ENCODE measurements at places on chromosomes 1 and 21. TPM values are rescaled to one million over a fixed set of nuclear protein-coding genes. Genes with fewer than 3 reads are reported as not detected.

RAVER2 gene
- 0.70 TPM for total RNA-seq

FCER1G gene
- 12.0 TPM for total RNA-seq

IL22RA1 gene
- not detected for total RNA-seq

AMY1B gene
- not detected for total RNA-seq

CD1E gene
- not detected for total RNA-seq

DNA sequence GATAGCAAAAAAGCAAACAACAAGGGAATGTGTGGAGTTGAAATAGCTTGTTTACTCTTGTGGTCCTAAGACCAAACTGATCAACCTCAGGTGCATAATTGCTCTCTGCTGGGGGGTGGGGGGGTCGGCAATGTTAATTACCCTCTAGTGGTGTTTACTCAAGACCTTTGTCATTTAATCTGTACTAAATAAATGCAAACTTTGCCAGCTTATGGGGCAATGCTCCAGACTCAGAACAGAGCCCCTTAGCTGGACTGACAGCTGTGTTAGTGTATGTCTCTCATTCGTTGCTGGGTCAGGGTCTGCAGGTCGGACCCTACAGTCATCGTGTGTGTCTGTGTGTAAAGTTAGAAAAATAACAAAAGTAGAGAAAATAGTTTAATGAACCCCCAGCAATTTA is 7.2 kb upstream of the SLC44A3 start:
- H3K27me3 ChIP-seq = peaks cover 45% of the 10 kb centered on the region
- peaks cover 10% of the 10 kb centered on the region for H3K4me1 ChIP-seq
- no peak overlapping the region for H3K4me3 ChIP-seq
- H3K36me3 ChIP-seq = no peaks in the 10 kb centered on the region
- no peak for DNase-seq
- no peak overlapping the region for H3K27ac ChIP-seq

DNA sequence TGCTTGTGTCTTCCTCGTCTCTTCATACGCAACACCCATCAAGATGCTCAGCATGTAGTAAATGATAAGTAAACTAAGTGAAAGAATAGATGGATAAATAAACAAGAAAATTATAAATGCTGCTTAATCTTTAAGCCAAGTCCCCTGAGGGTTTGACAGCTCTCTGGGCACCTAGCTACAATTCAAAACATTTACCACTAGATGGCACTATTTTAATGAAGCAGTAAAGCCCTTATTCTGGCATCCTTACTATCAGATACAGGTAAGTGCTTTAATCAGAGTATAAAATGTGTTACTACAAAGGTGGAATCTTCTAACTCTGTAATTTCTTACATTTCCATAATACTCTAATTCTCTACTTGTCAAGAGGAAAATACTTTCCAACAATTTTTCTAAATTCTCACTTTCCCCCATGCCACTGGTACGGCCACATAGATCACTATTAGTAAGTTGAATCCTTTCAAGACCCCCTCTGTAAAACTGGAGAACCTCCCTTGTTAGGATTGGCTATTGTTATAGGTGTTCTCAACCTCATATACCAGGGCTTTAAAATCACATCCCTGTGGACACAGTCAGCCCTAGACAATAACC is 137.8 kb downstream of the BARHL2 start:
- DNase-seq = no peak
- peaks cover 4% of the 10 kb centered on the region for H3K27me3 ChIP-seq
- H3K4me3 ChIP-seq = no peak overlapping the region
- H3K36me3 ChIP-seq = no peaks in the 10 kb centered on the region

DNA sequence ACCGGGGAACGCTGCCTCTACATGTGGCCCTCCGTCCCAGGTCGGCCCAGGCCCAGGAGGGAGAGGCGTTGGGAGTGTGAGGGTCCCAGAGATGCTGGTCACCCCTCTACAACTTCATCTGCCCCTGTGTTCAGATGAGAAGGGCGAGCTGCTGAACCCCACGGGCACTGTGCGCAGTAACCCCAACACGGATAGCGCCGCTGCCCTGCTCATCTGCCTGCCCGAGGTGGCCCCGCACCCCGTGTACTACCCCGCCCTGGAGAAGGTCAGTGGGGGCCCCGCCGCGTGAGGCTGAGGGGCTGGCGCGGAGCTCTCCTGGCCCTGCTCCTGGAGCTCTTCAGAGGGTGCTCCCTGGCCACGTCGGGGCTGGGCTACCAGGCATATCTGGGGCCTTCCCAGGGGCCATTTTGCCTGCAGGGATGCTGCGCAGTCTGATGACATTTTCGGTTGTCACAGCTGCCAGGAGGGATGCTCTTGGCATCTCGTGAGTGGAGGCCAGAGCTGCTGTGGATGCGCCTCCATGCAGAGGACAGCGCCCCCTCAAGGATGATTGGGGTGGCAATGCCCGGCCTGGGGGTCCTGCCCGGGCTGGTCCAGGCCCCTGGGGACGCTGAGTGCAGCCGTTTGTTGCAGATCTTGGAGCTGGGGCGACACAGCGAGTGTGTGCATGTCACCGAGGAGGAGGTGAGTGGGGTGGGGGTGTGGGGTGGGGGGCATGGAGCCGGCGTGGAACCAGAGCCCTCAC is 68.6 kb downstream of the PIK3CD start:
- H3K4me3 ChIP-seq = peak overlapping the region; percentile 46
- H3K27me3 ChIP-seq = no peaks in the 10 kb centered on the region
- H3K36me3 ChIP-seq = peaks cover 95% of the 10 kb centered on the region
- no peak for DNase-seq
- peaks cover 79% of the 10 kb centered on the region for H3K4me1 ChIP-seq
- H3K27ac ChIP-seq = peak overlapping the region; percentile 96

DNA sequence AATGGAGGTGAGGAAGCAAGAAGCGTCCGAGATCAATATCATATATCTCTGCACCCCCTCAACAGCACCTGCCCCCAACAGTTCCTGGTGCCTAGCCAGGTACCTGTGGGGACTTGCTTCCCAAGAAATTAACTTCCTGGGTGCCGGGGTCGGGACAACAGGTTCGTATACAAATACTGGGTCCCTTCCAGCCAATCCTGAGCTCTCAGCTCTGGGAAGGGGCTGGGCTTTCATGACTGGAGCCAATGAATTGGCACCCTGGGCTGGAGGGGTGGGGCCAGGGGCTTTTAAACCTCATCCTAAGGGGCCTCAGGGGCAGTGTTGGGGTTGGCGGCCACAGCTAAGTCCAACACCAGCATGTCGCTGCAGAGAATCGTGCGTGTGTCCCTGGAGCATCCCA is at the start of gene PADI3:
Gene PADI3, plus strand, starts transcription at position 318 of the 400 bp plus-strand sequence. Its CDS starts 40 bp downstream, at position 358.
- no peak within 1 kb of the TSS for H3K4me3 ChIP-seq
- peaks cover 2% of the 10 kb centered on the region for H3K27me3 ChIP-seq
- no peak within 1 kb of the TSS for H3K27ac ChIP-seq
- no peaks in the 10 kb centered on the region for H3K36me3 ChIP-seq
- no peaks in the 10 kb centered on the region for H3K4me1 ChIP-seq

DNA sequence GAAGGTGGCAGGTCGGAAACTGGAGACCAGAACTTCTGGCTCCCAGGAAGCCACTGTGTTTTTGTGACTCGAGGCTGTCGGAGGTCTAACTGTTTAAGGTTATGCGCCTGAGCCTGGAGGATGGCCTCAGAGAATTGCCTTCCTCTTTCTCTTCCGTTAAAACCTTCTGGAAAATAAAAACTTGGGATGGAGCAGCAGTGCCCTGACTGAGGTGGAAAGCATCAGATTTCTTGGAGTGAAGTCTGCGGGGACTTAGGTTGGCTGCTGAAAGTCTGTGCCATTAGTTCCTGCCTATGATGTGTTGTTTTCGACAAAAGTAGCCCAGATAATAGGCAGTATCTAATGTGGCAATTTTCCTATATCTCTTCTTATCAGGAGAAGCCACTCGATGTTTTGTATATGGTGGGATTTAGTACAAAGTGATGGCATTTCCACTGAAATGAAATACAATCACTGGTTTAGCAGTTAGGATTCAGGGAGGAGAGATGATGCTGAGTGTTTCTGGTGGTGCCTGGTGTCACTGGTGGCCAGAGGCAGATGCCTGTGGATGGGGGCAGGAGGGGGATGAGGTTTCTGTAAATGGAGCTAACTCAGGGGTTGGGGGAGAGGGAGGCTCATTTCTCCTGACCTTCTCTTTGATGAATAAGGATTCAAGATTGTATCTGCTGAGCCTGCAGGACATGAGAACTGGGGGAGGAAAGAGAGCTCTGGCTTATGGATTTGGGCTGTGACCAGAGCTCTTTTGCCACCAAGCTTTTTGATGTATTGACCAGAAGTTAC is 150.8 kb downstream of the CAMTA1 start:
- no peaks in the 10 kb centered on the region for H3K36me3 ChIP-seq
- H3K27me3 ChIP-seq = peaks cover 8% of the 10 kb centered on the region
- H3K27ac ChIP-seq = no peak overlapping the region
- no peak for DNase-seq
- H3K4me1 ChIP-seq = no peaks in the 10 kb centered on the region

GRCh38 chr1:178093494-178093950 is 382 bp upstream of the RASAL2 start:
- peaks cover 6% of the 10 kb centered on the region for H3K4me1 ChIP-seq
- peak overlapping the region; percentile 10 for H3K4me3 ChIP-seq
- DNase-seq = peak; percentile 21
- no peak overlapping the region for H3K27ac ChIP-seq
- H3K36me3 ChIP-seq = peaks cover 6% of the 10 kb centered on the region
- peaks cover 35% of the 10 kb centered on the region for H3K27me3 ChIP-seq

GRCh38 chr1:8077602-8078001 is 51.5 kb upstream of the ERRFI1 start:
- no peak for DNase-seq
- peaks cover 7% of the 10 kb centered on the region for H3K27me3 ChIP-seq
- no peak overlapping the region for H3K4me3 ChIP-seq
- no peaks in the 10 kb centered on the region for H3K36me3 ChIP-seq

GRCh38 chr1:92989936-92990583 is 28.8 kb upstream of the DIPK1A start:
- H3K4me3 ChIP-seq = no peak overlapping the region
- H3K36me3 ChIP-seq = peaks cover 3% of the 10 kb centered on the region
- peaks cover 61% of the 10 kb centered on the region for H3K4me1 ChIP-seq
- H3K27ac ChIP-seq = peak overlapping the region; percentile 76
- DNase-seq = peak; percentile 22

GRCh38 chr1:212622906-212623305 is 14.3 kb downstream of the ATF3 start:
- H3K4me3 ChIP-seq = no peak overlapping the region
- peaks cover 3% of the 10 kb centered on the region for H3K27me3 ChIP-seq
- no peak for DNase-seq
- H3K4me1 ChIP-seq = peaks cover 19% of the 10 kb centered on the region
- peaks cover 34% of the 10 kb centered on the region for H3K36me3 ChIP-seq

GRCh38 chr21:38800924-38801744 is 4.6 kb upstream of the ETS2 start:
- no peak overlapping the region for H3K27ac ChIP-seq
- no peak for DNase-seq
- peaks cover 8% of the 10 kb centered on the region for H3K4me1 ChIP-seq
- H3K4me3 ChIP-seq = no peak overlapping the region
- no peaks in the 10 kb centered on the region for H3K36me3 ChIP-seq

DNA sequence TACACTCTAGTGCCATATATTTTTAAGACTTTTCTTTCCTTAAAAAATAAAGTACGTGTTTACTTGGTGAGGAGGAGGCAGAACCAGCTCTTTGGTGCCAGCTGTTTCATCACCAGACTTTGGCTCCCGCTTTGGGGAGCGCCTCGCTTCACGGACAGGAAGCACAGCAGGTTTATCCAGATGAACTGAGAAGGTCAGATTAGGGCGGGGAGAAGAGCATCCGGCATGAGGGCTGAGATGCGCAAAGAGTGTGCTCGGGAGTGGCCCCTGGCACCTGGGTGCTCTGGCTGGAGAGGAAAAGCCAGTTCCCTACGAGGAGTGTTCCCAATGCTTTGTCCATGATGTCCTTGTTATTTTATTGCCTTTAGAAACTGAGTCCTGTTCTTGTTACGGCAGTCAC is 25.2 kb downstream of the PSEN2 start:
- no peaks in the 10 kb centered on the region for H3K4me1 ChIP-seq
- DNase-seq = no peak
- no peaks in the 10 kb centered on the region for H3K36me3 ChIP-seq
- no peak overlapping the region for H3K27ac ChIP-seq

- H3K36me3 ChIP-seq = no peaks in the 10 kb centered on the region
- no peak for DNase-seq
- H3K4me3 ChIP-seq = no peak overlapping the region
- no peak overlapping the region for H3K27ac ChIP-seq
- H3K4me1 ChIP-seq = no peaks in the 10 kb centered on the region
- H3K27me3 ChIP-seq = peaks cover 5% of the 10 kb centered on the region
These were observed 35.8 kb upstream of the SOX13 start for GRCh38 chr1:204036882-204037655.

DNA sequence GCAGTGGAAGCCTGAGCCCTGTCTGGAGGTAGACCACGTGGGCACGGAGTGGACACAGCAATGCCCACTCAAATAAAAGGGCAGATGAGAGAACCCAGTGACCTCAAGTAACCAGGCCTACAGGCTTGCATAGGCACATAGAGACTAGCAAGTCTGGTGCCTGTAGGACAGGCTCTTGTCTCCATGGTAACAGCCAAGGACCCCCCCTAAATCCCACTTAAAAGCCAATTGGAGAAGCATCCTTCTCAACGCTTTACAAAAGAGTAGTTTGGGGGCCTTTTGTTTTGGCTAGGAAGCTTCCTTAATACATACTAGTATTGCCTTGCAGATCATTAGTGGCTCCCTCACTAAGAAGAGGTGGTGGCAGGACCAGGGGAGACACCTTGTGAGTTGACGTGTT is 63.9 kb downstream of the VWA5B1 start:
- H3K4me1 ChIP-seq = peaks cover 4% of the 10 kb centered on the region
- H3K27me3 ChIP-seq = peaks cover 13% of the 10 kb centered on the region
- no peak overlapping the region for H3K27ac ChIP-seq
- DNase-seq = no peak
- no peaks in the 10 kb centered on the region for H3K36me3 ChIP-seq
- no peak overlapping the region for H3K4me3 ChIP-seq

DNA sequence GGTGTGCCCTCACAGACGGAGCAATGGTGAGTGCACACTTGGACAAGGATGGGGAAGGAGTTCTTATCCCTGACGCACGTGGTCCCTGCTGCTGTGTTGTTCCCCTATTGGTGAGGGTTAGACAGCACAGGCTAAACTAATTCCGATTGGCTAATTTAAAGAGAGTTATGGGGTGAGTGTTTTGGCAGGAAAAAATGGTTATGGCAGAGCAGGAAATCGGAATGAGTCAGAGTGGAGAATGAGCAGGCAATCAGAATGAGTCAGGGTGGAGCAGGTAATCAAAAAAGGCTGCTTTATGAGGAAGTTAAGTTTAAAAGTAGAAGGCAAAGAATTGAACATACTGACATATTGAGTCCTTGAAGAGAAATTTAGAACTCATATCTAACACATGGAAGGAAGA is 100.5 kb downstream of the NGF start:
- no peaks in the 10 kb centered on the region for H3K36me3 ChIP-seq
- no peaks in the 10 kb centered on the region for H3K4me1 ChIP-seq
- no peak overlapping the region for H3K27ac ChIP-seq
- peaks cover 2% of the 10 kb centered on the region for H3K27me3 ChIP-seq
- H3K4me3 ChIP-seq = no peak overlapping the region
- no peak for DNase-seq

GRCh38 chr1:207813946-207814345 is 62.1 kb downstream of the CD46 start:
- no peak overlapping the region for H3K4me3 ChIP-seq
- DNase-seq = no peak
- peaks cover 30% of the 10 kb centered on the region for H3K4me1 ChIP-seq
- no peak overlapping the region for H3K27ac ChIP-seq

GRCh38 chr1:3620708-3621107 is 4.1 kb upstream of the TPRG1L start:
- peaks cover 8% of the 10 kb centered on the region for H3K27me3 ChIP-seq
- no peak for DNase-seq
- H3K4me1 ChIP-seq = peaks cover 20% of the 10 kb centered on the region

- no peak overlapping the region for H3K27ac ChIP-seq
- H3K27me3 ChIP-seq = peaks cover 52% of the 10 kb centered on the region
- peaks cover 8% of the 10 kb centered on the region for H3K4me1 ChIP-seq
- no peak for DNase-seq
- H3K36me3 ChIP-seq = no peaks in the 10 kb centered on the region
These were observed 1.9 kb downstream of the WLS start for GRCh38 chr1:68230484-68230802.
